ENCODE measurements at places on chromosomes 16 and 17. TPM values are rescaled to one million over a fixed set of nuclear protein-coding genes. Genes with fewer than 3 reads are reported as not detected.

SMIM5 gene
- total RNA-seq, result 7.4 TPM

HELZ gene
- total RNA-seq, result 11.4 TPM

PEX12 gene
- 0.95 TPM for total RNA-seq

CHRNE gene
- not detected for total RNA-seq

TBC1D3H gene
- not detected for total RNA-seq

TP53TG3B gene
- not detected for total RNA-seq

ACSM5 gene
- 4.8 TPM for total RNA-seq

ZNF19 gene
- 1.4 TPM for total RNA-seq

SBK1 gene
- total RNA-seq, result 0.40 TPM

CTRB2 gene
- not detected for total RNA-seq

NUDT7 gene
- total RNA-seq, result 10.1 TPM

ATP2A3 gene
- 9.9 TPM for total RNA-seq

- no peaks in the 10 kb centered on the region for H3K27me3 ChIP-seq
- no peak overlapping the region for H3K4me3 ChIP-seq
- no peak for DNase-seq
- no peaks in the 10 kb centered on the region for H3K4me1 ChIP-seq
- H3K36me3 ChIP-seq, result no peaks in the 10 kb centered on the region
- no peak overlapping the region for H3K27ac ChIP-seq
Measured at GRCh38 chr16:80260906-80261311, 279.9 kb upstream of the DYNLRB2 start.

GRCh38 chr17:28571361-28572122 lies at the start of gene PIGS:
Gene PIGS, minus strand, starts transcription at chr17:28571524. Its CDS starts 28 bp downstream, at chr17:28571496.
- H3K27me3 ChIP-seq, result no peaks in the 10 kb centered on the region
- H3K4me1 ChIP-seq, result peaks cover 8% of the 10 kb centered on the region
- H3K36me3 ChIP-seq, result peaks cover 36% of the 10 kb centered on the region
- peak within 1 kb of the TSS; percentile 81 for H3K4me3 ChIP-seq
- peak within 1 kb of the TSS; percentile 86 for H3K27ac ChIP-seq

DNA sequence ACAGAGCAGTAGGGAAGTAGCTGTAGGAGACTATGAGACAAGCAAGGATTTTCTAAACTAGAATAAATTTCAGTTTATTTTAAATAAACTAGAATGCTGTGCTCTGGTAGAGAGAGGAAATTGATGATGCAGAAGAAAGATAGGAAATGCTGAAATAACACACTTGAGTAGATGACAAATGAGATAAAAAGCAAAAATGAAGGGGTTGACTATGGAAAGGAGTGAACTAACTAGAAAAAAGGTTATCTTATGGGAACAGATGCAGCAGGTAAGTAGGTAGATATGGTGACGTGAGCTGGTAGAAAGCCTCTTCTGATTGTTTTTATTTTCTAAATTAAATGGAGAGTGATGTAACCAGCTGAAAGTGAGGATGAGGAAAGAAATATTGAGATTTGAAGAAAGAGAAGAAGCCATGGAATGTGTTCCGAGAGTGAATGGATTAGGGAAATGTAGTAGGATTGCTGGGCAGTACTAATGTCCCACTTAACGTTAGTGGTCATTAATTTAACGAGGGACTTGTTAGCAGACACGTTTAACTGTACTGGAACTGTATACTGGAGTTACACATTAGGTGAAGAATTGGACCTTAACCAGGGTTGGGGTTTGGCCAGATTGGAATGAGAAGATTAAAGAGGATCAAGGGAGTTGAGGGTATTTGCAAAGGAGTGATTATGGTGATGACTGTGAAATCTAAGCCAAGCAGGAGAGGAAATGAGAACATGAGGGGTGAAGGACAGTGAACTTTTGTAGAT lies 196.5 kb downstream of the TANC2 start:
- H3K36me3 ChIP-seq, result no peaks in the 10 kb centered on the region
- no peak overlapping the region for H3K27ac ChIP-seq
- H3K4me3 ChIP-seq, result no peak overlapping the region

DNA sequence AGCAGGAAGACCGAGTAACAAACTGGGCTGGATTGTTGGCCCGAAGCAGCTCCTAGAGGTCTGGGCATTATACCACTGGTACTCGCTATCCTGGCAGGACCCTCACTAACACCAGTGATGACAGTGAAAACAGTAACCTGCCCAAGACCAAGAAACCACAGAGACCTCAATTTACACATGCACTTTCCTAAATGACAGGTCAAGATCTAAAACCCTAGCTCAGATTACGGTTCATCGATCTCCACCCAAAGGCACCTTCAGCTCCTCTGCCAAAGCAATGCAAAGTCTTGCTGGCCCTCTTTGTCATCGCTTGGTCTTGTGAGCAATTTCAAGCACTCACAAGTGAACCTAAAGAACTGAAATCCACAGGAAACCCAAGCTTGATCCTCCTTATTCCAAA lies 1.5 kb downstream of the PIP4K2B start:
- peak overlapping the region; percentile 91 for H3K4me3 ChIP-seq
- H3K27ac ChIP-seq, result peak overlapping the region; percentile 100
- H3K4me1 ChIP-seq, result peaks cover 16% of the 10 kb centered on the region

- DNase-seq, result no peak
- peak overlapping the region; percentile 75 for H3K27ac ChIP-seq
- H3K4me1 ChIP-seq, result peaks cover 18% of the 10 kb centered on the region
- peak overlapping the region; percentile 58 for H3K4me3 ChIP-seq
Measured at GRCh38 chr17:35313875-35314409, 59.5 kb downstream of the SLFN11 start.

GRCh38 chr16:2691491-2692248 lies 9.3 kb downstream of the KCTD5 start:
- H3K36me3 ChIP-seq, result no peaks in the 10 kb centered on the region
- no peak for DNase-seq
- no peak overlapping the region for H3K27ac ChIP-seq
- H3K4me3 ChIP-seq, result no peak overlapping the region
- H3K4me1 ChIP-seq, result peaks cover 4% of the 10 kb centered on the region

- H3K27ac ChIP-seq, result no peak overlapping the region
- H3K4me3 ChIP-seq, result no peak overlapping the region
- H3K4me1 ChIP-seq, result peaks cover 2% of the 10 kb centered on the region
- H3K36me3 ChIP-seq, result no peaks in the 10 kb centered on the region
Measured at GRCh38 chr17:6633263-6633662, 7.2 kb downstream of the KIAA0753 start.

DNA sequence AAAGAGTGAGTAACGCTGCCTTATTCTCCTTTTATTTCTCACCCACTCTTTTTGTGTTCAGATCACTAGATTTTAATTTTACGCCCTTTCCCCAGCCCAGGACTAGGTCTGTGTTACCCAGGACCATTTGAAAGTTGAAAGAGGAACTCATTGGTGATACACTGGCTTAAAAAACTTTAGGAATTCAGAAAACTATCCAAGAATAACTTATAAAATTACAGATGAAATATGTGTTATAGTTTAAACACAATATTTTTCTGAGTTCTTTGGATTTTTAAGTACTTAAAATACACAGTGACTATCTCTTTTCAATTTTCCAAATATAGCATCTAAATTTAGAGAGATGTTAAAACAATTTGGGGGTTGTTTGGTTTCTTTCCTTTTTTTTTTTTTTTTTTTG lies 385.2 kb downstream of the CDH13 start:
- no peaks in the 10 kb centered on the region for H3K36me3 ChIP-seq
- H3K4me3 ChIP-seq, result no peak overlapping the region
- DNase-seq, result no peak
- H3K27ac ChIP-seq, result no peak overlapping the region

DNA sequence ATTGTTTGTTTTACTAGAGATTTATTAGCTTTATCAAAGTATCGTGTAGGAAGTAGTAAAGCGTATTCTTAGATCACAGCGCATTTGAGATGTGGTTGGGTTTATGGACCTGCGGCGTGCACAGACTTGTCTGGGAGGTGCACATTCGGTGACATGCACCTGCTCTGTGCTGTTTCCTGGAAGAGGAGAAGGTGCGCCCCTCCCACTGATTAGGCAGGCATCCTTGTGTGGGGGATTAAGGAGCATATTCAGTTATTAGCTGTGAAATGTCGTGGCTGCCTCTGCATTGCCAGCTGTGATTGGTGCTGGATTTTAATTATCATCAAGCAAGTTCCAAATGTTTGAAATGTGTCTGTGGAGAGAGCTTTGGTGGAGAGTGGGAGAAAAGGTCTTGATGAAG lies 903.8 kb upstream of the RBFOX1 start:
- no peaks in the 10 kb centered on the region for H3K27me3 ChIP-seq
- H3K27ac ChIP-seq, result no peak overlapping the region
- DNase-seq, result no peak
- H3K4me3 ChIP-seq, result no peak overlapping the region

GRCh38 chr17:80942423-80943345 lies 49.0 kb upstream of the CHMP6 start:
- H3K4me3 ChIP-seq, result no peak overlapping the region
- DNase-seq, result peak; percentile 17
- H3K27ac ChIP-seq, result peak overlapping the region; percentile 67
- no peaks in the 10 kb centered on the region for H3K27me3 ChIP-seq
- peaks cover 25% of the 10 kb centered on the region for H3K4me1 ChIP-seq
- H3K36me3 ChIP-seq, result no peaks in the 10 kb centered on the region

DNA sequence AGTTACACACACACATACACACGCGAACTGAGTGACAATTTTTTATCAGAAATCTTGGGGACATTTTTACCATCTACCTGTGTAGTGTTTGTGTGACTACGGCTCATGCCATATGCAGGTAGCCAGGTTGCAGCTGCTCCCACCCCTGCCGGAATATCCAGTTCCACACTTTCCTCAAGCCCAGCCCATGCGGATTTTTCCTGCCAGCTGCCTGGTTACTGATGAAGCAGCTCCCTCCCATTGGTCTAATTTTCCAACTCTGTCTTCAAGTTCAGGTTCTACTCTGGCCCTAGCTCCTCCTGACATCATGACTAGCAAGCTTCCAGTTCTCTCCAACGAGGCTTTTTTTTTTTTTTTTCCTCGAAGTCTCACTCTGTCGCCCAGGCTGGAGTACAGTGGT lies 4.8 kb downstream of the GSG1L2 start:
- no peaks in the 10 kb centered on the region for H3K36me3 ChIP-seq
- DNase-seq, result no peak
- no peaks in the 10 kb centered on the region for H3K4me1 ChIP-seq
- no peak overlapping the region for H3K4me3 ChIP-seq
- H3K27me3 ChIP-seq, result no peaks in the 10 kb centered on the region

DNA sequence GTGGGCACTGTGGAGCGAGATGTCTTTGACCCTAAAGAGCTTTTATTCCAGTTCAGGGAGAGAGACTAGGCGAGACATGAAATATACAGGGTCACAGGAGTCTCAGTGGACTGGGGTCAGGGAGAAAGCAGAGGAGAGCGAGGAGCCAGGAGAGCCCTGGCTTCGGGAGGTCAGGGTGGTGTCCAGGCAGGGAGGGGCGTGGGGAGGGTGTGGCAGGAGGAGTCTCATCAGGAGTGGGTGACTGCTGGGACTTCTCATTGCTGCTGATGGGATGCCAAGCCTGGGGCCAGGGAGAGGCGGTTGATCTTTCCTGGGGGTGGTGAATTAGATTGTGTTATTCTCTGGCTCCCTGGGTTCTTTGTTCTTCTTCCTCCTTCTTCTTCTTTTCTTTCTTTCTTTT lies 22.4 kb upstream of the USP7 start:
- H3K4me3 ChIP-seq, result no peak overlapping the region
- no peaks in the 10 kb centered on the region for H3K36me3 ChIP-seq
- H3K27ac ChIP-seq, result no peak overlapping the region
- peaks cover 19% of the 10 kb centered on the region for H3K4me1 ChIP-seq

GRCh38 chr17:2177235-2177811 lies 122.4 kb downstream of the HIC1 start:
- no peaks in the 10 kb centered on the region for H3K36me3 ChIP-seq
- no peak for DNase-seq
- no peak overlapping the region for H3K4me3 ChIP-seq
- H3K27ac ChIP-seq, result peak overlapping the region; percentile 73
- no peaks in the 10 kb centered on the region for H3K27me3 ChIP-seq

GRCh38 chr17:67557921-67558320 lies 159.8 kb upstream of the NOL11 start:
- H3K27ac ChIP-seq, result no peak overlapping the region
- H3K4me3 ChIP-seq, result no peak overlapping the region
- H3K4me1 ChIP-seq, result no peaks in the 10 kb centered on the region
- no peaks in the 10 kb centered on the region for H3K36me3 ChIP-seq
- DNase-seq, result no peak

GRCh38 chr16:72300892-72301291 lies 128.9 kb upstream of the PMFBP1 start:
- H3K27ac ChIP-seq, result no peak overlapping the region
- no peaks in the 10 kb centered on the region for H3K4me1 ChIP-seq
- no peak for DNase-seq
- H3K27me3 ChIP-seq, result no peaks in the 10 kb centered on the region
- H3K4me3 ChIP-seq, result no peak overlapping the region

- no peak overlapping the region for H3K4me3 ChIP-seq
- H3K27me3 ChIP-seq, result no peaks in the 10 kb centered on the region
- DNase-seq, result no peak
Measured at GRCh38 chr17:40447806-40448205, 4.6 kb downstream of the IGFBP4 start.

GRCh38 chr16:67842509-67843342 lies 606 bp downstream of the THAP11 start:
- peak overlapping the region; percentile 100 for H3K27ac ChIP-seq
- no peak for DNase-seq
- no peaks in the 10 kb centered on the region for H3K36me3 ChIP-seq

DNA sequence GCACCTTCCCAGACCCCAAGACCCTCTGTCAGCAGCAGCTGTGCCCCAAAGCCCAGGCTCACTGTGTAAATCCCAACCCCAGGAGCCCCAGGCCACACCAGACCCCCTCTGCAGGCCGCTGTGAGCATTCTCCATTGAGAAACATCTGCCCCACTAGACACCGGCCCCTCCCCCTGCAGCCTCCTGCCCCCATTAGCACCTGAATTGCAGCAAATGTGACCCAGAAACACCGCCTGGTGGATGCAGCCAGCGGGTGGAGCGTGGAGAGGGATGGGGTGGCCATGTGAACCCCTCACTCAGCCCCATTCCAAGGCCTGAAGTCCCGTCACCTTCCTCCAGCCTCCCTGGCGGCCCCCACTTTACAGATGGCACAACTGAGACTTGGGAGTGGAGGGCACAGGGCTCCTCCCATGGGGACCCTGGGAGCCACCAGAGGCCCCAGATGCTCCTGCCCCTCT lies 2.2 kb downstream of the UBALD1 start:
- H3K36me3 ChIP-seq, result peaks cover 14% of the 10 kb centered on the region
- peaks cover 64% of the 10 kb centered on the region for H3K4me1 ChIP-seq
- H3K27me3 ChIP-seq, result no peaks in the 10 kb centered on the region
- peak overlapping the region; percentile 48 for H3K27ac ChIP-seq
